Thoracic aorta (tissue), 2 donors: ENCODE measurements at places on chromosomes 5 and 9. TPM values are rescaled to one million over a fixed set of nuclear protein-coding genes. Genes with fewer than 3 reads are reported as not detected.

Gene ENTPD2
- total RNA-seq: 0.95 TPM

Gene SLC36A3
- total RNA-seq: not detected

Gene CTXN3
- not detected for total RNA-seq

Gene RNF208
- 3.7 TPM for total RNA-seq

Gene STC2
- 2.0 TPM for total RNA-seq

Gene TSSK1B
- not detected for total RNA-seq

Gene KIF24
- total RNA-seq: 1.1 TPM

Gene IRX2
- 0.54 TPM for total RNA-seq

Gene ESM1
- 1.8 TPM for total RNA-seq

Gene PELO
- 44.7 TPM for total RNA-seq

Gene ARID3C
- total RNA-seq: not detected

Gene PCA3
- not detected for total RNA-seq

Gene HRCT1
- 20.4 TPM for total RNA-seq

Gene DMRT3
- 0.28 TPM for total RNA-seq

Gene IFNA21
- total RNA-seq: not detected

Gene MARVELD2
- 2.4 TPM for total RNA-seq

Gene N4BP3
- total RNA-seq: 0.07 TPM

Gene PCDHB4
- 2.8 TPM for total RNA-seq

Gene OTP
- total RNA-seq: not detected

Gene TTC16
- 0.14 TPM for total RNA-seq

Gene SLC24A2
- total RNA-seq: not detected

Gene CDC14B
- 39.5 TPM for total RNA-seq

Gene PFN3
- total RNA-seq: not detected

Gene RNF183
- total RNA-seq: not detected

Gene PCDHGA11
- 10.4 TPM for total RNA-seq

Gene ADAMTSL1
- 61.4 TPM for total RNA-seq

Gene NKD2
- 1.5 TPM for total RNA-seq

Gene C9
- not detected for total RNA-seq

Gene ACTBL2
- total RNA-seq: not detected

Gene PDGFRB
- total RNA-seq: 421 TPM

Gene TMEM215
- not detected for total RNA-seq

Gene MEIKIN
- total RNA-seq: not detected

Gene ARHGEF39
- total RNA-seq: 0.54 TPM

Gene FOXD4L6
- not detected for total RNA-seq

Gene CBY3
- total RNA-seq: 1.4 TPM

Gene NTRK2
- total RNA-seq: 27.9 TPM

Gene STXBP1
- 66.2 TPM for total RNA-seq

Gene RORB
- total RNA-seq: 0.85 TPM

Gene PCDHGB3
- 15.4 TPM for total RNA-seq

Gene FOXI1
- total RNA-seq: not detected

Gene PHYHD1
- total RNA-seq: 36.3 TPM

Gene FOXD1
- 10.0 TPM for total RNA-seq

Gene PCDHGB2
- 9.7 TPM for total RNA-seq

Gene SPINK1
- total RNA-seq: not detected

Gene RETREG1
- total RNA-seq: 3.8 TPM

Gene SPATA31D4
- total RNA-seq: not detected

Gene SOX30
- total RNA-seq: not detected

Gene TAF11L10
- total RNA-seq: not detected

Gene NFIB
- total RNA-seq: 114 TPM

Gene KCNV2
- not detected for total RNA-seq

Gene COMMD10
- 12.6 TPM for total RNA-seq

Gene TMC1
- not detected for total RNA-seq

Gene SPINK13
- total RNA-seq: not detected

Gene GABRG2
- not detected for total RNA-seq

Gene PRDM9
- total RNA-seq: not detected
